ENCODE measurements at places on chromosomes 5 and 9.

GRCh38 chr5:170508660-170509347 lies 5.0 kb downstream of the KCNIP1 start:
- no peak for DNase-seq

GRCh38 chr9:88826181-88826580 lies 165.1 kb upstream of the S1PR3 start:
- DNase-seq, result no peak

- no peak for DNase-seq
Measured at GRCh38 chr9:94650949-94651348, 11.6 kb upstream of the FBP1 start.

DNA sequence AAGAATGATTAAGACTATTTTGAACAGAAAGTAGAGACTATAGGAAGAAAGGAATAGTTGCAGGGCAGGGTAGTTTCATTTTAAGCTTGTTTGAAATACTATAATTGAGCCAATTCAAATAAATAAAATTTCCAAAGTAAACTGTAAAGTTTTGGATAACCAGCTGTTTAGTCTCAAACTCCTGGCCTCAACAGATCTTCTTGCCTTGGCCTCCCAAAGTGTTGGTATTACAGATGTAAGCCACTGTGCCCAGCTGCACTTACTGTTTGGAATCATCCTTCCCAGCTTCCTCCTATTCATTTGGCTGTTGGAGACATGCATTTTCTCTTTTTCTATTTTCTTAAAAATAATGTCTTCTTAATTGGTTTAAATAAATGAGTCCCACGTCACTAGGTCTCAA lies 231.0 kb downstream of the NNT start:
- DNase-seq, result no peak

GRCh38 chr5:92909602-92909962 lies 671.4 kb downstream of the NR2F1-AS1 start:
- DNase-seq, result no peak

All from activated CD8-positive, alpha-beta memory T cell treated with anti-CD3 and anti-CD28 coated beads for 1 hour (primary cell).